Inflammatory macrophage treated with lipopolysaccharide for 4 hours (primary cell): ENCODE measurements at places on chromosomes 11 and 22.
A peak's percentile ranks its signal among the peaks of the same experiment; 100 is the strongest.

DNA sequence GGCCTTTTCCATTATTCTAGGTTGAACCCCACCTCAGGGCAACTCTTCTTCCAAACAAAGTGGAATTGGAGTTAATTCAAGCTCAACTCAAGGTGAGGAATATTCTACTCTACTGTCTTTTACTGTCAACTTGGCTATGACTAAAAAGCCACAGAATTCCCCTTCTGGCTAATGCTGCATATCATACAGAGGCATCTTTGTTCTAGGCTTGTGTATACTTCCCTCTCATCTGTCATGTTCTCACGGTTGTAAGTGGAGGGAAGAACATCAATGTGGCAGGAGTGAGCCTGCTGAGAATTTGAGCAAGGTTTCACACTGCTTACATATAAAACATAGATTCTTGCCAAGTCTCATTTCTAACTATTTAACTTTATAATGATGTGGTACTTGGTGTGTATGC, 921.4 kb upstream of the CNTN5 start:
- no peak for DNase-seq

- peak; percentile 98 for DNase-seq
These were observed at the start of gene ABTB2 for GRCh38 chr11:34357701-34358257. ABTB2 (minus strand) TSS chr11:34358010.

GRCh38 chr11:94796863-94797262, 28.7 kb downstream of the AMOTL1 start:
- no peak for DNase-seq

DNA sequence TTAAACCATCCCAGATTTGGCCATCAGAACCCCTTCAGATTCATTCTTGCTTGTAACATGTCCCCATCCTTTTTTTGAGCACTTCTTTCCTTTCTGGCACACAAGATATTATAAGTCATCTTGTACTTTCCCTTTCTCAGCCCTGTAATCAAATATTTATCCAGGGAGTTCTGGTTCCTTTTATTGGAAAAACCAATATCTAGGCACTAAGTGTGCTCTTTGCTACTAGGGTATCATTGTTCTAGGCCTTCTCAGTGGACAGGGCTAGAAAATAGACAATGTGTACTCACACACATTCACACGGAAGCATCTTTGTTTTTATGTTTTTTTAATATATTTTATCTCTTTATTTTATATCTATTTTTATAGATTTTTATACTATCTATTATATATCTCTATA, 47.3 kb downstream of the ARL14EP start:
- no peak for DNase-seq

- DNase-seq: peak; percentile 18
These were observed 185.3 kb downstream of the C11orf91 start for GRCh38 chr11:33515347-33515746.

- no peak for DNase-seq
These were observed 127.7 kb downstream of the ADAMTS15 start for GRCh38 chr11:130576146-130576545.

DNA sequence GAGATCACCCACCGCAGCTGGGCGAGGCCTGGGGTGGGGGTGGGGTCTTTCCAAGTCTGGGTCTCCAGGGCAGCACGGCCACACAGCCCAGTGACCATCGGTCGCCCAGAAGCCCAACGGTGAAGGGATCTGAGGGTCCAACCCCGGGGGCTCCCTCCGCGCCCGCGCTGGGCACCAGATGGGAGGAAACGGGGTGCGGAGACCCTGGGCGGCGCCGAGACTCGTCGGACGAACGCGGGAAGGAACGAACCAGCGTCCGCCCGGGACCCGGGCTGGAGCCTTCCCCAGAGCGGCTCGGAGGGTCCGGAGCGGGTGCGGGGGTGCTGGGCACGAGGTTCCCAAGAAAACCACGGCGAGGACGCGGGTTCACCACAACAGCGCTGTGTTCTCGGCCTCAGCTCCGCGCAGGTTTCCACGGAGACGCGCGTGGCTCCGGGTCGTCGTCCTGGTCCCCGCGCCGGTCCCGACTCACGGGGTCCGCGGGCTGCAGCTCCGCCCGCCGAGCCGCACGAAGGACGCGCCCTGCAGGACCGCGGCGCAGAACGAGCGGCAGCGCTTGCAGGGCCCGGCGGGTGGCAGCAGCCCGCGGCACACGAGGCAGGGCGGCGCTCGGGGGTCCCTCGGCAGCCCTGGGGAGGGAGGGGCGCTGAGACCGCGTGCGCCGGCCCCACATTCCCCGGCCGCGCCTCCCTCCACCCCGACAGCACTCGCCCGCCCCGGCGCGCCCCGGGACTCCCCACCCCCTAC, 2.3 kb upstream of the IL17REL start:
- no peak for DNase-seq

DNA sequence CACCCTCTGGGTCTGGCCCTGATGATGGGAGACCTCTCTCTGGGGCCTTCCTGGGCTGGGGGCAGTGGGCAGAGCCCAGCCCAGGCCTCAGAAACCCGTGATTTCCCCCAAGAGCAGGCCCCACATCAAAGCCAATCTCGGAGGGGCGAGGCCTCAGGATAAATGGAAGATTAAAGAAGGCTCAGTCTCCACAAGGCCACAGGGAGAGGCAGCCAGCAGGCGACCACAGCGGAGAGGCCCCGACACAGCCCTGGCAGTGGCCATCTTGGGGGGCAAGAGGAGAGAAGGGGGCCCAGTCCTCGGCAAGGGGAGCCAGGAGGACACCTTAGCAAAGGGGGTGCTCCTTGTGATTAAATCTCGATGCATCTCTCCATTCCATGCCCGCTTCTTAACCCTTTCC, 12.5 kb upstream of the CREB3L1 start:
- no peak for DNase-seq

- DNase-seq: no peak
These were observed 28.6 kb downstream of the PRCP start for GRCh38 chr11:82871646-82872045.

DNA sequence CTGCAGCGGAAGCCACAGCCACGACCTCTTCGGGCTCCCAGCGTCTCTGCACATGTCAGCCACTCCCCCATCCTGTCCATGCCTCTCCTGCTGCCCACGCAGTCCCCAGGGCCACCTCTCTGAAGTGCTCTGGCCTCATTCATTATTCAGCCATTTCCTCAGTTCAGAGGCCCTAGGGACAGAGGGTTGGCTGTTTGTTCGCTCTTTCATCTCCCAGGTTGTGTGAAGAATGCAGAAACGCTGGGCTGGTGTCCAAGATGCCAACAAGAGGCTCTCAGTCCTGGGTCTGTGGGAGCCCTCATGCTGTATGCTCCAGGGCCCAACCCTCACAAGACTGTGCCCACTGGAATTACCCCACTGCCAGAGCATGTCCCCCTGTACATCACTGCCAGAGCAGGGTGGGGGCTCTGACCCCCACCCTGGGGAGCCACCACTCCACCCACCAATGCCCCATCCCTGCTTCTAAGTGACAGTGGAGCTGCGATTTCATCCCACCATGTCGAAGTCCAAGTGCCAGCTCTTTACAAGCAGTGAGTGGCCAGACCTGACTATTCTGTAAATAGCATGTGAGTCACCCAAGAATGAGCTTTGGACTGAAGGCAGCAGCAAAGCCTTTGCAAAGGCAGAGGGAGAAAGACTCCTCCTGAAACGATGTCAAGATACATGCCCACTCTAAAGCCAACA, 209.6 kb downstream of the BUD13 start:
- no peak for DNase-seq

DNA sequence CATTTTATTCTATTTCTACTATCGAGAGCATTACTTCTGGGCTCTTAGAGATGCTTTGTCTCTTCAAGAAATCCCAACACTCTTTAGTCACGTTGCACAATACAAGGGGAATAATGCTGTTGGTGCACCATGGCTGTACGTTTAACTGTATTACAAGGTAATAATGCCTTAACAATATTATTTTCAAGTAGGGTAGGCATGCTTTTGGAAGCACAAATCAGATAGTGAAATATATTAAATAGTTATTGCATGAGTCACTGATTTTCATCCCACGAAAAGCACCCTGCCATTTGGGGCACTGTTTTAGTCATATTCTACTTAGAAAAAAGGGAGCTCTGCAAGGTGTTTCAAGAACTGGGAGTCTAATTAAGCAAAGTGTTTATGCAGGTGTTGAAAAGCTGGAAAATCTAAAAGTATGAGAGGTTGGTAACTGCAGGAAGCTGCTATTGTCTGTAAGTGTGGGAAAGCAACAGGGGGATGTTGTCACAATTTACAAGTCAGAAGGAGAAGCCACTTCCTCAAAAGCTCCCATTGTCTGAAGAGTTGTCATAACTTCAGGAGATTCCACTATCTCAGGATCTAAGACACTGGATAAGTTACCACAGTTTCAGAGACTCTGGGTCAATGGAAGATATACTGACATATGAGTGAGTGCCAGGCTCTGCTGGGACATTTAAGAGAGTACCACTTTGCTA, 218.2 kb downstream of the JRKL start:
- no peak for DNase-seq
